ENCODE measurements at places on chromosomes 2 and 18.

DNA sequence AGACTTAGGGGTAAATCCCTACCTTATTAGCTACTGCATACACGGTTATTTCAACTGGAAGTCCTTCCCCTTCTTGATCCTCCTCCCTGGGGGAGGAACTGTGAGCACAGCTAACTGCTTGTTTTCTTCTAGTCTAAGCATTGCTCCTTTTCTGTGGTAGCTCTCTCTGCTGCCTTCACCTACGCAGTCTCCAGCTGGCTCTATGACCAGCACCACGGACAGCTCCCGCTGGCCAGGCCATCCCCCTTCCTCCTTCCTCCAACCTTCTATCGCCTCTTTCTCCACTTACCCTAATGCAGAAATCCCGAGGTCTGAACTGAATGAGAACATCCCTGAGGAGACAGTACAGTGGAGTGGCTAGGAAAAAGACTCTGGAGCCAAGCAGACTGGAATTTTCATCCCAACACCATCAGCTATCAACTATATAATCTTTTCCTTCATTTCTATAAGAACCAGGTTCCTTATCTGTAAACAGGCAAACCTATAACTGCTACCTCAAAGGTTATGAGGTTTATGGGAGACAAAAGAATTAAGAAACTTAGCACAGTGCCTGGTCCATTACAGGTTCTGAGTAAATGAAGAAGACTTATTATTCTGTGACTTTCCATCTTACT is 4.7 kb upstream of the CFAP65 start:
- peak; percentile 49 for DNase-seq

DNA sequence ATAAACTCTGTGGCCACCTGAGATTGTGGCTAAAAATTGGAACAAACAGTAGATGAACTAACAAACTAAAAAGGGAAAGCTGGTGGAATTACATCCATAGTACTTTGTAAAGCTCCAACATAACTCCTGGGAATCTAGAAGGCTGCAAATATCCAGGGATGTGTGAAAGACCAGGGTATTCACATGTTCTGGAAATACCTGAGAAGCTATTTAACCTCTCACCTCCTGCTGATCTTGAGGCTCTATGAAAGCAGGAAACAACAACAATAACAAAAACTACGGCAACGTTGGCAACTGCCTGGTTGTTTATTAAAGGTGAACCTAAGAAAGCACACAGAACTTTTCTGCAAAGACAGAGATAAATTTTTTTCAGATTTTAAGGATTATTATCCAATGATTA is 171.3 kb downstream of the CCDC178 start:
- no peak for DNase-seq

GRCh38 chr18:75044791-75045190 is 164.1 kb downstream of the PTGR3 start:
- no peak for DNase-seq

GRCh38 chr2:84865181-84865783 is 15.6 kb downstream of the TRABD2A start:
- no peak for DNase-seq

DNA sequence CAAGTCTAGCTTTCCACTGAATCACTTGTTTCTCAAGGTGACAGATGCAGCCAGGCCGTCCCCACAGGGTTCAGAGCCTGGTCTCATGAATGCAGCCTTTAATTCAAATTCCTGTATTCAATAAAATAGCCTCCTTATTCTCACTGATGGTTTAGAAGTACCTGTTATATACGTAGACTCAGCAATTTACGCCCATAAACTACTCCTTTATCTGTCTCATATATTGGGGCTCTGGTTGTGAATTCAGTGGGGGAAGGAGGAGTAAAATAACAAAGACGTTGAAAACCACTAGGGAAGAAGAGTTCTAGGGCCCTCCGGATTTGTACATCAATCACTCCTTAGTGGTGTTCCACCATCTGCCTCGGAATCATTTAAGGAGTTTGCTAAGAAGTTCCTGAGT is 1.7 kb downstream of the OBSL1 start:
- no peak for DNase-seq

- peak; percentile 79 for DNase-seq
Observed at GRCh38 chr2:241399941-241400922, 44.1 kb downstream of the FARP2 start.

- peak; percentile 88 for DNase-seq
Observed at GRCh38 chr2:95389245-95390119, 13.0 kb upstream of the FAHD2A start.

- DNase-seq, result no peak
Observed at GRCh38 chr2:134193006-134193405, 60.9 kb upstream of the MGAT5 start.

GRCh38 chr18:34710458-34710914 is 388 bp downstream of the DTNA start:
- no peak for DNase-seq

GRCh38 chr18:23585897-23586248 is 433 bp downstream of the NPC1 start:
- no peak for DNase-seq

- DNase-seq, result no peak
Observed at GRCh38 chr2:200687922-200688920, 102.4 kb downstream of the AOX1 start.

DNA sequence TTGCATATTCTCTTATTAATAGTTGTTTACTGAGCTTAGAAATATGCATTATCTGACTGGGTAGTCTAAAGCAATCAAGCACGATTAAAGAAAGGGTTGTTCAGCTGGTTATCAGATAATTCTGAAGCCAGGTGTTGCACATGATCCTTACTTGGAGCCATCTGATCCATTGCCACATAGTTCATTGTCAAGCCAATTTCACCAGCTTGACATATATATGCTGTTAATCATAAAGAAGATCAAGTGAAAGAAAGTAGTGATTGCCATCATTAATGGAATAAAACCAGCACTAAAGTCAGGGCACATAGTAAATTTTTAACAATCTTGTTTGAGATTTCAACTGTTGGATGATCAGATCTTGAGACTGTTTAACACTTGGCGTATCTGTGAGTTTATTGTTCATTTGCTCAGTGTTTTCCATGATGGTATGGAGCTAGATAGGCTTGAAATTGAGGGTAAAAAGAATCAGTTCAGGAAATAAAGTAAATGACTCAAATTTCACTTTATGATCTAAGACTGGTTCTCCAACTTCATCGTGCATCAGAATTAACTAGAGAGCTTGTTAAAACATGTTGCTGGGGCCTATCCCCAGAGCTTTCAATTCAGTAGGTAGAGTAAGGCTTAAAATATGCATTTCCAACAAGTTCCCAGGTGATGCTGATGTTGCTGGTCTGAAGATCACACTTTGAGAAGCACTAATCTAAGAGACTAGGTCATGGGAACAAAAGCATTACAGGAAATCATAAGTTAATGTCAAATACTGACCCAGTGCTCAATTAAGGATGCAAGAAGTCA is 539.6 kb downstream of the SATB2 start:
- DNase-seq, result no peak

- no peak for DNase-seq
Observed at GRCh38 chr2:95278051-95278471, 3.8 kb downstream of the PROM2 start.

DNA sequence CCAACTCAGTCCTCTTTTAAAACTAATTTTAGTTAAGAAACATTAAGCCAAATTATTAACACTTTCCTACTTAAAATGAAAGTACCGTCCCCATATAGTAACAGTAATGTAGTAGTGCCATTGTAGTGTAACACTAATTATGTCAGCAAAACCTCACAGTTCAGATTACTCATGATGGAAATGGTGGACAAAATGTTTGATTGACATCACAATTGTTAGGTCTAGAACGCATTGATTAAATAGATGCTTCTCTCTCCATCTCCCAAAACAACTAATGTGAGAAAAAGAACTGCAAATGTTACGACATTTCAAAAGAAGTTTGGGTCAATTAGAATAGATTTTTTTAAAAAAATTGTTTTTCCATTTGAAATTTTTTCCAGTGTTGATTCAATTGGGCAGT is 1.2 kb upstream of the ATF2 start:
- DNase-seq, result no peak

GRCh38 chr2:36246320-36246990 is 109.1 kb upstream of the CRIM1 start:
- no peak for DNase-seq

DNA sequence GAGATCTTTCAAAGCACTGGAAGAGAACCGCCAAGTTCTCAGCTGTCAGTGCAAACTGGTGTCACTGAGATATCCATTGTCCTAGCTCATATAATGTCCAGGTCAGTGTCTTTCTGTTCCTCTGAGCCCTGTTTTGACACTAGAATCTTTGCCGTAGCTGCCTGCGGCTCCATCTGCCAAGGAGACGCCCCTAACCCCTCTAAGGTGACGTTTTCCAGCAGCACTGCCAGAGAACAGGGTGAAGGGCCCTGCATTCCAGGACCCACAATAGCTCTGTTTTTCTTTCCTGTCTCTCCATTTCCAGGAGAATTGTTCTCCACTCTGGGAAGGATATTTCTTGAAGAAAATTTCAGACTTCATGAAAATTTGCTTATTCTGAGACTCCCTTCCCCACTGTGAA is 181.7 kb upstream of the SLC39A10 start:
- DNase-seq, result no peak

- no peak for DNase-seq
Observed at GRCh38 chr2:210172219-210172575, 988 bp upstream of the KANSL1L start.

DNA sequence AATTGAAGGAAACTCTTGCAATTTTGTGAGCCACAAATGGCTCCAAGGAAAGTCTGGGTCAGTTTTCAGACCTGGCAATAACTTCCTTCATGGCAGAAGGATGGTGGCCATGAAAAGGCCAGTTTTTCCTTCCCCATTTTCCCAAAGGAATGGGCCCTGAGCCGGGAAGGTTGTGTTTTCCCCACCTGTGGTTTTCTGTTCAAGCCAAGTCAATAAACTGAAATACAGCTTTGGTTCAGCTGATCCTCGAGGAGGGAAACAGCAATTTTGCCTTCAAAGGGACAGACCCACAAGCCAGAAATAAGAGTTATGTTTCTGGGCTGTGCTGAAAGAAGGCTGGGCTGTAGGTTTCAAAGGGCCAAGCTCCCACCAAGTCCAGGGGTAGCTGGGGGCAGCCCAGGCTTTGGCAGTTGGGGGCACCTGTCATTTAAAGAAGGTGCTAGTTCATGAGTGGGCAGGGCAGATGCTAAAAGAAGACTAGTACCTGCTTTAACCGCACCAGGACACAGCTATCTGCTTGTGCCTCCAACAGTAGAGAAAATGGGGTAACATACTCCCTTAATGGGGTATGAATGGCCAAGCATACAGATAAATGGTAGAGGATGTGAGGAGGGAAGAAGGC is 97.0 kb downstream of the TTC32 start:
- no peak for DNase-seq

DNA sequence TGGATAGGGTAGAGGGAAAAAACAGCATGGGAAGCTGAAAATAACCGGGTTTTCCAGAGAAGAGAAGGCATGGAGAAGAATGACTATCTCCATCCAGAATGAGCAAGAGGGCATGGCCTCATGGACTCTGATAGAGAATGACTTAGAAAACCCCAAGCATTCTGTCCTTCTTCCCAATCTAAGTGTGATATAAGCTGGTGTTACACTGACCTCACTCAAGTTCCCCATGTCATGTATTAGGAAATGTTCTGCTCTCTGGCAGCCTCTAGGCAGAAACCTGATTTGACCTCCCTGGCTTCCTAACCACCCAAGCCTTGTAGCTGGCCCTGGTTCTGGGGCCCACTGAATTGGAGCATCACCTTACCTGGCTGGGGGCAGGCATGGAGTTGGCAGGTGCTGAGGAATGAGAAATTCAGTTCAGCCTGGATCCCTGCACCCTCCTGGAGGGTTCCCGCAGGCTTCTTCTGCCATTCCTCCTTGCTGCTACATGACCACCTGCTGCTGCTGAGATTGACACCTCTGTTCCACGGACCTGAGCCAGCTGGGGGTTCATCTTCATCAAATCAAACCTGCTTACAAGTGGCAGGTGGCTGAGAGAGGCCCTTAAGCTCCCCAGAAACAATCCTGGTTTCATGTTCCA is 5.2 kb upstream of the SIGLEC15 start:
- DNase-seq, result no peak

DNA sequence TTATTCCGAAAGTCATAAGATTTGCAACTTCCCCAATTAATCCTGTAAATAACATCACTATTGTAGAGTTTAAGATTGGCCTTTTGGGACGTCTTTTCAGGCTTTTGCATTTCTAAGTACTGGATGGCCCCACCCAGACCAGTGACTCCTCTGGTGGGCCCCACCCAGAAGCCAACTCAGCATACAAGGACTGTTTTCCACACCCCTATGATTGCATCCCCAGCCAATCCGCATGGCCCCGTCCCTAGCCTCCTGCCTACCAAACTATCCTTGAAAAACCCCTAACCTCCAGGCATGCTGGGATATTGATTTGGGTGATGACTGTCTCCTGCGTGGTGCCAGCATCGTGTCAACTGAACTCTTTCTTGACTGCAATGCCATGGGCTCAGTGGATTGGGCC is 24.5 kb upstream of the TGIF1 start:
- no peak for DNase-seq

DNA sequence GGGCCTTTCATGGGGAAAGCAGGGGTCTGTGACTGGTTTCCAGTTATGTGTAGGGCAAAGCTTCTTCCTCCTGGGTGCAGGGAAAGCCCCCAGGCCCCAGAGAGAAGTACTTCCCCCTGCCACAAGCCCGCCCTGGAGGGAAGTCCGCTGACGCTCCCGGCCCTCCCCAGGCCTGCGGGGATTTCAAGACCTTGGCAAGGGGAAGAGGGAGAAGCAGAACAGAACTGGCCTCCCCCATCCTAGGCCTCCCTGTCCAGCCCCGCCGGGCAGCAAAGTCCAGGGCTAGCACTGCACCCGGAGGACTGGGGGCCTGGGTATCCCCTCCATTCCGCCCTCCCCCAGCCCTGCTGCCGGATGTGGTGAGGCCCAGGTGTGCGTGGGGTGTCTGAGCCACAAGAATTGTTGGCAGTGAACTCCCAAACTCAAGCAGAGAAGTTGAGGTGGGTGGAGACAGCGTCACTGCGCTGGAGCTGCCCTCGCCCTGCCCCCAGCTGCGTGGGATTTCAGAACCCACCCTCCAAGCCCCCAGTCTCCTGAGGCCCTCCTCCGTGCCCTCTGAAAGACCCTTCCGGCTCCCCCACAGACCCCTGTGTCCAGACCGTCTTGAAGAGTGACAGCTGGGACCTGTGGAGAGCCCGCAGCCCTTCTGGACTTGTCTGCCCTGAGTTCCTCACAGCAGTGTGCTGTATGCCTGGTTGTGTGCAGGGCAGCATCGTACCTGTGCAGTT is 1.1 kb upstream of the DUSP2 start:
- peak; percentile 92 for DNase-seq

- peak; percentile 44 for DNase-seq
Observed at GRCh38 chr18:75208155-75208835, 644 bp downstream of the PTGR3 start.

DNA sequence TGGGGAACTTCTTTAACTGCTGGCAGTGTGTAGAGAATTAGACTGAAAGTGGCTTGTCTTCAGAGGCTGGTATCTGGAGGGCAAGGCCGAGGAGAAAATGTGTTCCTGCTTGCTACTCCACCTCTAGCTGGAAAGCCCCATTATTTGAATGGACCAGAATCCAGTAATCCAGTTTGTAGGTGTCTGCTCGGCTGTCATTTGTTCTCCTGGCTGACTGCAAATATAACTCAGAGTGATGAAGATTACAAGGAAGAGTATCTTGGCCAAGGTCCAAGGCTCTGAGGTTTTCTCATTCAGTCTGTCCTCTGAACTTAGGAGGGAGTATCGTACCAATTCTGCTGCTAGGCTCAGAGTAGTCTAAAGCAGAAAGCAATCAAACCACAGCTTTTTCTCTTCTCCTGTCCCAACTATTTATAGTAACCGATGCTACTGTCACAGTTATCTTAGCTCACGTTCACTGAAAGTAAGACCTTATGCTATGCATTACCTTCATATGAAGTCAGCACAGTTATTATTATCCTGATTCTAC is 228.6 kb downstream of the SETBP1 start:
- DNase-seq, result peak; percentile 22

Data from Peyer's patch (tissue), 4 donors.